Type B pancreatic cell (in vitro differentiated cells): ENCODE measurements at places on chromosomes 5 and 9.
A peak's percentile ranks its signal among the peaks of the same experiment; 100 is the strongest.

DNA sequence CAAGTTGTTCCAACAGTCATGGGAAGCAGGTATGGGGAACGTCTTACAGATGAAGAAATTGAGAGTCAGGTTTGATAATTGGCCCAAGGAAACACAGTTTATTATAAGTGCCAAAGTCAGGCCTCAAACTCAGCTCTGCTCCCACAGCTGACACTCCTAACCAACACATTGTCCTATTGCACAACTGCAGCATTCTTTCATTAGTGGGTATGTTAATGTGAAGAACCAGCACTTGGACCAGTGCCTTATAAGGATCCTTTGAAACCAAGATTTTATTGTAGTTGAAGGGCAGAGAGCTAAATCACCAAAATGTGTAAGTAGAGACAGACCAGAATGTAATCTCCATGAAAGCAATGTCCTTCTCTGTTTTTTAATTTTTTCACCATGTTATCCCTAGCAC lies 56.1 kb downstream of the GRIA1 start:
- no peak for DNase-seq

DNA sequence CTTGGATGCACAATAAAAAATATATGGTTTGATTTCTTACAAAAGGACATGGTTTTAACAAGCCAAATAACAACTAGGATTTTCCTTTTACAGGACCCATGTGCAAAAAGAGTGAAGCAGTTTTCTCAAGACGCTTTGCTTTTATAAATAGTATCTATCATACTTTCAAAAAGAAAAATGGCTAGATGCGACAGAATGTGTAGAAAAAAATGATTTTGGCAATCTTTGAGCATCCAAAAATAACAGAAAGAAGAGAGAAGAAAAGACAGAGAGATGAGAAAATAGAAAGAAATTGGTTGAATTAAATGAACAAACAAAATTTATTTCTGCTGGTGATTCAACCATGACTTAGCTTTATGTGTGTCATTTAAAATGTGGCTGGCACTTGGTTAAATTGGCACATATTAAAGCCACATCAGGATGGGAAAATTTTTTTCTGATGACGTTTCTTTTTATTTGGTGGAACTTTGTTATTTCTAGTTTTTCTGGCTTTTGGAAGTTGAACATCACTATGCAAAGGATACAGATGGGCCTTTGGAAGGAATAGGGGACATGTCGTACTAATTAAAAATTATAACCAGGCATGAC lies 35.6 kb upstream of the NREP start:
- no peak for DNase-seq

DNA sequence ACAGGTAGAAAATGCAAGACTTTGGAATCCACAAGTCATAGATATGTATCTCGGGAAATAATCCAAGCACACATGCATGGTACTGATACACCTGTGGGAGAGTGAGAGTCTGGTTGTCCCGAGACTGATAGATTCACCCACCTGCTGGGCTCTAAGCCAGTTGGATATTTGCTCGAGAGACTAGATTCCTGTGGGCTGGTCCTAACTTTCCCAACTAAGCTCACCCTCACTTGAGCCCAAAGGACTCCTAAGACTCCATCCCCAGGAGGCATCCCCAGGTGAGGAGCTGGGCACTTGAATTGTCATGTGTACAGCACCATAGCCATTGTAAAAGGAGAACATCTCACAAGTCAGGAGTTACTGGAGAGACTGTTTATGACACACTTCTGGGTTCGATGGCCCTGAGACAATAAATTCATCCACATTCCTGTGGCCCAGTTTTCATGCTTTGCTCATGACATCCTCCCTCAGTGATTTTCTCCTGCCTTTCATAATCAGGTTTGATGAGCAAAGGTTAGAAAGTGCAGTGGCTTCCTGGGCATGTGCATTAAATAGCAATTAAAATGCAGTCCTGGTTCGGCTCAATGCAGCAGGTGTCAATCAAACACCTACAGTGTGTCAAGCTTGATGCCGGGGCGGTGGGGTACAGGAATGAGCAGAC lies 18.1 kb downstream of the SLC1A1 start:
- no peak for DNase-seq

DNA sequence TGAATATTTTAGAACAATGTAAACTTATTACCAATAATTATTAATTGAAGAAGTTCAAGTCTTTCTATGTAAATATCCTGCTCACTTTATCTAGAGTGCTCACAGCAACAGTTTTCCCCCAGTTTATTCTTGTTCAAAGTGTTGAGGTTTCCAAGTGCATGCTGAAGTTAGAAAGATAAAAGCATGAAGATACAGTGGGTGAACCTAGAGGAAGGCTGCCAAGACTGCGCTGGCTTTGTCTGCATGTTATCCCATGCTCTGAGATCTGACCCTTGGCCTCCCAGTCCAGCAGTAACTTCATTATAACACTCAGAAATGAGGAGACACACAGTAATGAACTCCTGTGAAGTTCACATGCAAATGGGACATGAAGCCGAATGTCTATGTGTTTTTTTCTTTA lies 76.0 kb upstream of the PIP5K1B start:
- DNase-seq: no peak

DNA sequence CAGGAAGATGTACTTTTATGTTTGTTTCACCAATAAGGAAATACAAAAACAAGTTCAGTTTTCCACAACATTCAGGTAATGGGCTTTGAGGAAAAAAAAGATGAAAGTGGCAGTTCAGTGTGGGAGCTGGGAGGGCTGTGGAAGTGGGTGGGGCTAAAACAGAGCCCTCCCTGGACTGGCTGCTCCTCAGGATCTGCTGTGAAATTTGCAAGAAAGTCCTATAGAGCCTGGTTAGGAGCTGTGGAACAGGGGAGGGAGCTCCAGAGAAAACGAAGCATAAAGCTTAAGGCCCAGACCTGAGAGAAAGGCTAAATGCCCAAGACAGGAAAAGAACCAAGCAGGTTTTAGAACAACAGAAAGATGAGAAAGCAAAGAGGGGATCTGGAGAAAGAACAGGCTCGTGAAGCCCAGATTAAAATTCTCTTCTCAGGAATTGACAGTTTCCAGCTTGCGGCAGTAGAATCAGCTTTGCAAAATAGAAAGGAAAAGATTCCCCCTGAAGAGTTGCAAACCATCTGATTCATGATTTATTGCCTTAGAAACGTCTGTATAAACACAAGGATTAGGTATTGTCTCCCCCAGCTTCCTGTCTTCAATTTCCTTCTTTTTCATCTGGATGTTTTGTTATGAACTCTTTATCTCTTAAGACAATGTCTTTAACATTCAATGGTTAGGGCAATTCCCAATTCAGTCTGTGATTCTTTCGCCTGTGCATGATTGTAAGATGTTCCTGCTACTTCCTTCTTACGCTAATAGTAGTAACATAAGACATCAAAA lies 26.3 kb upstream of the CRHBP start:
- no peak for DNase-seq

- DNase-seq: no peak
These were observed 513 bp upstream of the RNF180 start for GRCh38 chr5:64165160-64165499.

DNA sequence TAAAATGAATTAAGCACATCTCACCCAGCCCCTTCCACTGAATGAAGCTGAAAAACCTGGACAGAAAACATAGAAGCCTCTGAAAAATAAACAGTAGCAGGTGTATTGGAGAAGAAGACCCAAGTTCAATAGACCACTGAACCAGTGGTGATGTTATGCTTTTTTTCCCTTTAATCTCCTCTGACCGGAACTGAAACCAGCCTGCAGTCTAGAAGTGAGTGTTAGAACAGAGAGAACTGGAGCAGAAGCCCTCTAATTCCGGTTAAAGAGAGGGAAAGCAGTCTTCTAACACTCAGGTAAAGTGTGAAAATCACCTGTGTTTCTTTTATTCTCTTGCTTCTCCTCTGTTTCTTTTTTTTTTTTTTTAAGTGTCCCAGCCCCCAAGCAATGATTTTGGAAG lies 83.5 kb upstream of the CCL21 start:
- DNase-seq: no peak

- DNase-seq: no peak
These were observed 8.0 kb upstream of the NPR2 start for GRCh38 chr9:35783418-35783817.

GRCh38 chr9:133119103-133119845 lies 1.8 kb downstream of the RALGDS start:
- no peak for DNase-seq

GRCh38 chr5:156253130-156253529 lies 73.8 kb upstream of the SGCD start:
- DNase-seq: no peak

DNA sequence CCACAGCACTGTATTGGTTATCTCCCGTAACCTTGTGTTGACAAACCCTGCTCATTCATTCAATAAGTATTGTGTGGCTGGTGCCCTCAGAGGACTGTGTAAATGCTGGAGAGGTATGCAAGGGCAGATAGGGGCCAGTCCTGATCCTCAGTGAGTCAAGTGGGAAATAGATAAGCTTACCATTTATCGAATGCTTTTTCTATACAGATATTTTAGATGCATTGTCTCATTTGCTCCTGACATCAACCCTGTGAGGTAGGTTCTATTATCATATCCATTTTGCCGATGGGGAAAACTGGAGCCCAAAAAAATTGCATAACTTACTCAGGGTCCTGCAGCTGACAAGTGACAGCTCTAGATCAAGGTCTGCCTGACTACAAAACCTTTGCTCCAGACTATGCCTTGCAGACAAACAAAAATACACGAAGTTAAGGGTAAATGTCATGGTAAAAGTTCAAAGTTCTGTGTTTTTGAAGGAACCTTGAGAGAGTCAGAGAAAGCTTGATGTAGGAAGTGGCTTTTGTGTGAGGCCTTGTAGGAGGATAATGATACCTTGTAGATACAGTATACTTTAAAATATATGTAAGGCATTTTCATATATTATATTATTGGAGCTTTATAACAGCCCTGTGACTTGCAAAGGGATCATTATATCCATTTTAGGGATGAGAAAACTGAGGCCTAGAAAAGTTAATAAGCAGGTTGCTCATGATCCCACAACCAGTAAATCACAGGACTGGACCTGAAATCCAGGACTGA lies 22.7 kb downstream of the CYFIP2 start:
- DNase-seq: no peak

DNA sequence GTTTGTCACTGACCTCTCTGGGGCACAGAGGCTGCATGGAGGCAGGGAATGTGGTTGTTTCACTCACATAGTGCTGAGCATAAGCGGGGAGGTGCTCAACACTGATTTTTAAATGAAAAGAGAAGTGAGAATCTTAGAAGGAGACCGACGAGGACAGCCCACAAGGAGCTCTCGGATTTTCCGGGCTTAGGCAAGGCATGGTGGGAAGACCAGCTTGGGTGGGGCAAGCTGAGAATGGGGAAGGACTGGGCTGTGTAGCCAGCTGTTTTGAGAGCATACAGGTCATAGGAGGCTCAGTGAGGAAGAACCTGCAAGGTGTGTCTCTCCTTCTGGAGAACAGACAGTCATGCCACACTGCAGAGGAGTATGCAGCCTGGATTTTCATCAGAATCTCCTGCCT lies 86.0 kb upstream of the TNFSF8 start:
- DNase-seq: no peak

GRCh38 chr5:175829813-175830585 lies 41.4 kb upstream of the CPLX2 start:
- no peak for DNase-seq

DNA sequence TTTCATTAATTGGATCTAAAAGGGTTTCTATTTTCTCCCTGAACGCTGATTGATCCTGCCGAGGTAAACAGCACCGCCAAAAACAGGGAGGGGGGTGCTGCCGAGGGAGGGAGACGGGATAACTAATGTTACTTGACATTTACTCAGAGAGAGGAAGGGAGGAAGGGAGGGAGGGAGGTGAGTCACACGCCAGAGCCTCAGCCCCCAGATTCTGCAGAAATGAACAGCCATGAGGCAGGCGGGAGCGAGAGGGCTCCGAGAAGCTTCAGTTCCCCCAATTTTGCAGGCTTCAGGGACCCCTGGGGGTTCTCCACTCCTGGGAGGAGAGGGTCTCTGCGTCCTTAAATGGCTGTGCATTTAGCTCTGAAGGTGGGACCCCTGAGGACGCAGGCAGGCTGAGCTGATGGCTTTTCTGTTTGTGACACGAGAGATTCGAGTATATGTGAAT lies 59.1 kb upstream of the IER5L start:
- no peak for DNase-seq

DNA sequence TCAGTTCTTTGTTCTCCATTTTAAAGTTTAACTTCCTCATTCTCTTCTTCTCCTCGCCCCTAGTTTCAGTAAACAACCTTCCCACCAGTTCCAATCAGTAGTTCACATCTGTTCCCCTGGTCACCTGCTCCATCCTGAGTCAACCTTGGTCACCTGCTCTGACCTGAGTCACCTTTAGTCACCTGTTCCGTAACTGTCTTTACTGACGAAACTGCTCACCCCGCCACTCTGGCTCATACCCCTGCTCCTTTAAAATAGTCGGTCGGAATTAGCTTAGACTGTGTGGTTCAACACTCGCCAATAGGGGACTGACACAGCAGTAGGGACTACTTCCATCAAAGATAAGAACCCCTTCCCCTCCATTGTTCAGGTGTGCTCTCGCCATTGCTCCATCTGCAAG lies 76.3 kb upstream of the GPBP1 start:
- no peak for DNase-seq

DNA sequence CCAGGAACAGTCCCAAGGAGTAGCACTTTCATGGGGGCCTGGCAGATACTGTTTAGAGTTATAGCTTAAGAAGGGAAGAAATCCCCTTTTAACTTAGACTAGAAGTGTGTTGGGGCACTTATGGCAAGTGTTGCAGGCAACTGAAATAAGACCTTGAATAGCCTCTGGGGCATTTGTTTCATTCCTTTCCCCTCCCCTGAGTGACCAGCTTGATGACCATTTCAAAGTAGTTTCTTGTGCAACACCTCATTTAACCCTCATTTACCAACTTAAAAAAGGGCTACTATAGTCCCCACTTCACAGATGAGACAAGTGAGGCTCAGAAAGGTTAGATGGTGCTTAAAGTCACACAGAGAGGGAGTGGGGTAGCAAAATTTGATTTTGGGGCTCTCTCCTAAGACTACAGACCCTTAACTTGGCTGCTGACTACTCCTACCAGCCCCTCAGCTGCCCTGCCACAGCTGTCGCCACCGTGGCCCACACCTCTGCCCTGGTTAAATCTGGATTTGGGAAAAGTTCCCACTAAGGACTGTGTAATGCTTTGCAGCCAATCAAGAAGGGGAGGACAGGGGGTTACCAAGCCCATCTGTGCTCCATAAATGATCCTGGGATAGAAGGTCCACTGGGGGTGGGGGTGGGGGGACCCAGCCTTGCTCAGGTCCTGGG lies 5.5 kb downstream of the PDLIM4 start:
- peak; percentile 24 for DNase-seq

DNA sequence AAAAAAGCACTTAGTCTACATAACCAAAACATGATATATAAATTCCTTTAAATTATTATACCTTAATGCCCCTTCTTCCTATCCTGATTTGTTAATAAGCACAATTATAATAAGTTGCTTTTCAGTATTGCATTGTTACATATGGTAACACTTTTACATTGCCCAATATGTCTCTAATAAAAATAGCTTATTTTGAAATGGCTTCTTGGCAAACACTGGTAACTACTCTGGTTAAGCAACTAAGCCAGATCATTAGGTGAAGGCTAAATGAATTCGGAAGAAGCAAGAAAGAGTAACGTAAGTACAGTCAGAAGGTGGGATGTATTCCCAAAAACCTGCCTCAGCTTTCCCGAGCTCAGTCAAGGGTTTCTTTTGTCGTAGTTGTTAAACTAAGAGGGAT lies 85.3 kb downstream of the TTC39B start:
- DNase-seq: no peak
